Stimulated activated CD4-positive, alpha-beta T cell treated with anti-CD3 and anti-CD28 coated beads, Interleukin-12 subunit alpha, Interleukin-12 subunit beta, amount 100 ng/mL, for 24 hours (primary cell): ENCODE measurements at places on chromosomes 6 and 20.
A peak's percentile ranks its signal among the peaks of the same experiment; 100 is the strongest.

GRCh38 chr6:34142061-34142998 lies 3.6 kb downstream of the GRM4 start:
- DNase-seq = no peak

GRCh38 chr6:149359440-149359839 lies 40.6 kb upstream of the SUMO4 start:
- no peak for DNase-seq

- DNase-seq = peak; percentile 15
These were observed 7.0 kb downstream of the DYNLRB1 start for GRCh38 chr20:34522969-34523871.

GRCh38 chr6:131924881-131925474 lies 26.2 kb downstream of the CCN2 start:
- DNase-seq = no peak

- DNase-seq = no peak
These were observed 67.4 kb downstream of the GMPR start for GRCh38 chr6:16305788-16306187.

DNA sequence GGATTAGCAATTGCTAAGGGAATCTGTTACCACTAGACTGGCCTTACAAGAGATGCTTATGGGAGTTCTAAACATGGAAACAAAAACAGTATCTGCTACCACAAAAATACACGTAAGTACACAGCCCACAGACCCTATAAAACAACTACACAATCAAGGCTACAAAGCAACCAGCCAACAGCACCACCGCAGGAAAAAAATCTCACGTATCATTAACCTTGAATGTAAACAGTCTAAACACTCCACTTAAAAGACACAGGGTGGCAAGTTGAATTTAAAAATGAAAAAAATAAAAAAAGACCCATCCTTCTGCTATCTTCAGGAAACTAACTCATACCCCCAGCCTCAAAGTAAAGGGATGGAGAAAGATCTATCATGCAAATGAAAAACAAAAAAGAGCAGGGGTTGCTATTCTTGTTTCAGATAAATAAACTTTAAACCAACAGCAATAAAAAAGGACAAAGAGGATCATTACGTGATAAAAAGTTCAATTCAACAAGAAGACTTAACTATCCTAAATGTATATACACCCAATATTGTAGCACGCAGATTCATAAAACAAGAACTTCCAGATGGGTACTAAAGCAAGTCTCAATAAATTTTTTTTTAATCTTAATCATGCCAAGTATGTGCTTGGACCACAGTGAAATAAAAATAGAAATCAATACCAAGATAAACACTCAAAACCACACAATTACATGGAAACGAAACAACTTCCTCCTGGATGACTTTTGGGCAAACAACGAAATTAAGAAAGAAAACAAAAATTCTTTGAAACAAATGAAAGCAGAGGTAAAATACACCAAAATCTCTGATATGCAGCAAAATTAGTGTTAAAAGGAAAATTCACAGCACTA lies 52.3 kb downstream of the RNGTT start:
- no peak for DNase-seq

DNA sequence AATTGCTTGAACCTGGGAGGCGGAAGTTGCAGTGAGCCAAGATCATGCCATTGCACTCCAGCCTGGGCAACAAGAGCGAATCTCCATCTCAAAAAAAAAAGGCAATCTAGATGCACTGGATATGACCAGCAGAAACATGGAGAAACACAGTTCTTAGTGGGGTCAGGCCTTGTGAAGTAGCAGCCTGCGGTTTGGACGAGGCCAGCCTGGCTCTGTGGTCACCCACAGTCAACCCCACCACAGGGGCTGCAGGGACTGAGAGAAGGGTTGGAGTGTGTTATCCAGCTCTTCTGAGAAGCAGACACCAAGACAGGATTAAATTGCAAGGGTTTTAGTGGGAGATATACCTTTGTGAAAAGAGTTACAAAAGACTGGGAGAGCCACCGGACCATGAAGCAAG lies 194.3 kb upstream of the PROKR2 start:
- no peak for DNase-seq

GRCh38 chr6:106069478-106069877 lies 16.7 kb upstream of the PRDM1 start:
- DNase-seq = no peak

GRCh38 chr20:50930976-50931305 lies 296 bp downstream of the ADNP start:
- no peak for DNase-seq

DNA sequence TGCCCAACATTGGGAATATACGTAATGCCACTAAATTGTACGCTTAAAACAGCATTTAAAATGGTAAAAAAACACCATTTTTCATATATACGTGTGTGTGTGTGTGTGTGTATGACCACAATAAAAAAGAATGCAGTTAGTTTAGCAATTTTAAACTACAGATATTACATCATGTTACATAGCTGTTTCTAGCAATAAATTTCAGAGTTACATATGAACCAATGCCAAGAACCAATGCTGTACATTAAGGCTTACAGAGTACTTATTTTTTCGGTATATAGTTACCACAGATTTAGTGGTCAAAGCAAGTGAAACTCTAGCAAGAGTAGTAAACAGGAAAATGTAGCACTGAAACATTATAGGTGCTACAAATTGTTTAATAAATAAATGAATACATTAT lies 119.3 kb downstream of the PDE10A start:
- no peak for DNase-seq

DNA sequence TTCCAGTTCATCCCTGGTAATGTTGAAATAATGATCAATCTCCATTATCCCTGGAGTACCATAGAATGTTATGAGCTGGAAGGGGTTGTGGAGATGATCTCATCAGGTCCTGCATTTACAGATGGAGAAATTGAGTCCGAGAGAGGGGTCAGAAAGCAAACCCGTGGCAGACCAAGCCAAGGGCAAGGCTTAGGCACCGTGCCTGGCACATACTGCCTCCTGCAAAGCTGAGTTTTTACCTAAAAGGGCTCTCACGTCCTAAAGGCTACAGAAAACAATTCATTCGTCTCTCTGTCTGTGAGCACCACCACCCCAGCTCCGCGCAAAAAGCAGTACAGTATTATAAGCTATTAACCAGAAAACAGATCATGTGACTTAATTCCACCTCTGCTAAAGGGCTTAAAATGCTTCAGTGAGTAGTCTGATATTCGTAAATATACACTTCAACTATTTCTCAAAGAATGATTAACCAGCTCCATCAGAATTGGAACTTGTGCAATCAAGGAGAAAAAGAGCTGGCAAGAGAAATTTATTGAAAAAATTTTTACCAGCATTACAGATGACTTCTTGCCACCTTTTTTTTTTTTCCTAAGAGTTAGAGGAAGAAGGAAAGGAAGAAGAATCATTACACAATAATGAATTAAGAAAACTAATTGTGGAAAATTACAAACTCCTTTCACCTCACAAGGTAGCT lies 3.4 kb upstream of the PARD6B start:
- no peak for DNase-seq
